ENCODE measurements at places on chromosomes 12 and 14. TPM values are rescaled to one million over a fixed set of nuclear protein-coding genes. Genes with fewer than 3 reads are reported as not detected.

- DNase-seq: no peak
These were observed 53.1 kb downstream of the TMCC3 start for GRCh38 chr12:94597268-94597667.

Gene TAS2R20
- total RNA-seq: 3.6 TPM

Gene ATF7
- total RNA-seq: 28.0 TPM

Gene CLEC1B
- total RNA-seq: not detected

All from gastrocnemius medialis (tissue), 4 donors.